ENCODE measurements at places on chromosomes 6 and 20.

DNA sequence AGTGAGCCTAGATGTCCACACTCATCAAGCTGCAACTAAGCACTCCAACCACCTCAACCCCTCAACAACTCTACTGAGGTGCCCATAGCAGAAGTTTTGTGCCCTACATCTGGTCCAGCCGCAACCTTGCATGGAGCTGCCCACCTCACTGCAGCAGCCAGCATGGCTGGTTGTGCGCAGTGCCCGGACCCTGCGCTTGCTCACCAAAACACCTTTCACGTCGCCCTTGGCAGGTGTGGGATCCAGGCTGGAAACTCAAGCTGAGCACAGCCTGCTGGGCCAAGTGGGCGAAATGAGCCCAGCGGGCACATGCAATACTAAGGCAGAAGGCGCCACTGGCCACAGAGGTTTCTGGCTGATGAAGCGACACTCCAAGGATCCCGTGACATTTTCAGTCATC, 902.4 kb downstream of the TBC1D32 start:
- no peak for DNase-seq

DNA sequence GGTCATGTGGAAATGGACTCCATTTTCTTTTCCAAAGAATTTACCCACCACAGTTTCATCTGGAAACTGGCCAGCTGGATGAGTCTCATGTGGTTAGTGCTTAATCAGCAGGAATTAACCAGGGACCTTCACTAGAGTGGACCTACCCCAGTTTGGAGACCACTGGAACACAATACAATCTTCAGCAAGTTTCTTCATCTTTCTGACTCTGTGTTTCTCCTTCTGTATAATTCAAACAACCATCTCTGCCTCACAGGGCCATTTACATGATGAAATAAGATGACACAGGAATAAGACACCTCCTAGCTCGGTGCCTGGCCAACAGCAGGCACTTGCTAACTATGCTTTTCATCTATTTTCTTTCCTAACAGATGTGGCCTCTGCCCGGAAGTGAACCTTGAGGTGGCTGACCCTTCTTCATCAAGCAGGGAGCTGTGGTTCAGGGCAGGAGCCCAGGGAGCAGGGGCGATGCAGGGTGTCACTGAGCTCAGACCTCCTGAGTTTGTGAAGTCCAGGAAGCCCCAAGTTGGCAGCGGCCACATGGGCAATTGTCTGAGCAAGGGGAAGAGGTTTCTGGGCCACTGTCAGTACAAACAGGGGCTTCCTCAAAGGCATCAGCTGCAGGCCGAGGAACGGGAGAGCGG, 98.8 kb downstream of the SOD2 start:
- no peak for DNase-seq

DNA sequence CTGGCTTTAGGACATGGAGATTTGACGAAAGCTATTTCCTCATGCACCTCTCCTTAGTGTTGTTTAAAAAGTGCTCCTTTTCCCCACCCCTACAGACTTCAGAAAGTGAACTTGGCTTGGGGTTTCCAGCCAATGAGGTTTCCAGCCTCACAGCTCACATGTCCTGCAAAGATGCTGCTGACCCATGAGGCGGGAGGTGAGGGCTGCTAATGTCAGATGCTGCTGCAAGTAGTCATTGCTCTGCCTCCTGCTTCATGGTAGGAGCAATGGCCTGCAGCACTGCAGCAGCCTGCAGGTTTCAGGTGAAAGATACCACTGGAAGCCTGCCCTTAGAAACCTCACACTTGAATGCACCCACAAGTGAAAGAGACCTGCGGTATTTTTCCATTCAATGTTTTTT, 112.8 kb downstream of the LAMP5 start:
- no peak for DNase-seq

GRCh38 chr6:154157082-154157481, 118.0 kb downstream of the OPRM1 start:
- no peak for DNase-seq

- no peak for DNase-seq
Observed at GRCh38 chr6:38279963-38280588, 359.7 kb downstream of the BTBD9 start.

DNA sequence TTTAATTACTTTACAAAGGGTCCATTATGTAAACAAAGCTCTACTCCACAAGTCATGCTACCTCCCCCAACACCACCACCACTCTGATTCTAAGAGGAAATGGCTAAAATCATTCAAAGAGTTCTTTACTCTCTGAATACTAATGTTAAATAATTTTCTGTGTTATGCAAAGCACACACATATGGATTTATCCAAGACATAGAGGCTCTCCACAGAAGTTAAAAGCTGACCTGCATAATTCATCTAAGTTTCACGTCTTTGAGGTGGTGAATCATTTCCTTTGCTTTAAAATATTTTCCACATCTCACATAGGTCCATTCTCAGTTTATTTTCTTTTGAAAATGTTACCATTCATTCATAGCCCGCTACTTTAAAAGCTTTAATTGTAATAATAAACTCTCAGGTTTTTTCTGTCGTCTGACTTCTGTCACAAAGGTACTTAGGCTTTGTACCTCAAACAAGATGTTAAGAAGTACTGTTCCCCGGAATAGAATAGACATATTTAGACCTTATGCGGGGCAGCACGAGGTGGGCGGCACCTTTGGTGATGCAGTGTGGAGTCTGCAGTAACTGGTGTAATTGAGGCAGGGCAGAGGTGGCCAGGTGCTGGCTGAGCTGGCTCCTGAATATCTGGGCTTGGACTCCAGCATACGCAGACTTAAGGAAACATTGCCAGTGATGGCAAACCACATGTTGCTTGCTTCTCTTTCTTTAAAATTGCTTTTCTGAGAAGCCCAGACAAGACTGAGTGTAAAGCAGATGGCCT, 55.8 kb downstream of the KIF6 start:
- no peak for DNase-seq

DNA sequence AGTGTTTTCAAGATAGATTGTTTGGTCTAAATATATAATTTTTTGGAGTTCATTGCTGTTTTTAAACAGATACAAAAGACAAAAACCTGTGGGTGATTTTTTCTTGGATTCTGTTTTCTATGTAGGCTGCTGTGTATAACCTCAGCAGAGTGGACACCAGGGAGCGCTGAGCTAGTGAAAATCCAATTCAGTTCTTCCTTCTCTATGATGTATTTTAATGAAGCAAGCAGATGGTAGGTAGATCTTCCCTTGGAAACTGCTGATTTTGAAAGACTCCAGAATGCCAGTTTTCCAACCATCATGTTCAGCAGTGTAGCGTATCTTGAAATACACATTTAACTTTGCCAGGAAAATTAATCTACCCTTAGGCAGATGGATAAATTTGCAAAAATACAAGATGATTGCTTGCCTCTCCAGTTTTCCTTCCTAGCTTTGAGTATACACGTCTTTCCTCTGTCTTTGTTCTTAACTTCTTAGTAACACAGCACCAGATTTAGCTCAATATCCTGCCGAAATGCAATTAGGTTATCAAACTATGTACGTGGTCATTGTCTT, 178.0 kb downstream of the PHF3 start:
- DNase-seq: no peak

GRCh38 chr20:63241272-63241671, 5.6 kb downstream of the BIRC7 start:
- DNase-seq: no peak

GRCh38 chr20:39554341-39554740, 592.2 kb downstream of the DHX35 start:
- no peak for DNase-seq

Measured in GDM1 (cell line).